AG04449 (cell line): ENCODE measurements at places on chromosomes 11 and 22.

- no peak for DNase-seq
Observed at GRCh38 chr11:10954184-10954583, 96.3 kb upstream of the ZBED5 start.

DNA sequence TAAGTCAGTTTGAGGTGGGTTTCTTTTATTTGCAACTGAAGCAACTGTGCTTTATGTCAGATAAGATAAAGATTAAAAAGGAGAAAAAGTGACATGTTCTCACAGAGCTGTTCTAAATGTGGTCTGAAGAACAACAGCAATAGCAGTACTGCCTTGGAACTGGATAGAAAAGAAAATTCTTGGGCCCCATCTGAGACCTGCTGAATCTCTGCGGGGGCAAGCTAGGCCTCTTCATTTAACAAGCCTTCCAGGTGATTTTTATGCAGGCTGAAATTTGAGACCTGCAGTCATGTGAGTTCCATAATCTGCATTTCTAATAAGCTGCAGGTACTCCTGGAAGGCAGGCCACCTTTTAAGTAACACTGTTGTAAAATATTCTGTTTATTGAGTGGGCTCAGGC, 91.4 kb upstream of the CTSC start:
- no peak for DNase-seq

DNA sequence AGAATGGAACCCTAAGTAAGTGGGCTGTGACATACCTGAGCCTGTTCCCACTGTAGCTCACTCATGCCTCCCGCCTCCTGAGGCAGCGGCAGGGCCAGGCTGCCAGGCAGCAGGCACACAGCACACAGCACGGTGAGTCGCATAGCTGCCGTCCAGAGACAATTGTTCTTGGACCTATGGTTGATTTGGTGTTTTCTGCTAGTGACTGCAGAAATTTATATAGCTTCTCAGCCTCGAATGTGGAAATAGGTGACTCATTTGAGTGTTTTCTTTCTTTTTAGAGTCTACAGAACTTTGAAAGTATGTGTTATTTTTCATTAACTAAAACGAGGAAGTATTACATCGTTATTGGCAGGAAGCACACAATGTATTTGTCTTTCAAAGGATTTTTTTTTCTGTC, at the start of gene MMP7:
TSS of gene MMP7 (minus strand) at position 190 of the 400 bp plus-strand sequence. CDS start at position 143, 47 bp downstream.
- DNase-seq, result peak; percentile 4

GRCh38 chr11:128520206-128520887, 67.0 kb downstream of the ETS1 start:
- no peak for DNase-seq

GRCh38 chr11:86174101-86175046, 70.2 kb upstream of the EED start:
- peak; percentile 98 for DNase-seq

DNA sequence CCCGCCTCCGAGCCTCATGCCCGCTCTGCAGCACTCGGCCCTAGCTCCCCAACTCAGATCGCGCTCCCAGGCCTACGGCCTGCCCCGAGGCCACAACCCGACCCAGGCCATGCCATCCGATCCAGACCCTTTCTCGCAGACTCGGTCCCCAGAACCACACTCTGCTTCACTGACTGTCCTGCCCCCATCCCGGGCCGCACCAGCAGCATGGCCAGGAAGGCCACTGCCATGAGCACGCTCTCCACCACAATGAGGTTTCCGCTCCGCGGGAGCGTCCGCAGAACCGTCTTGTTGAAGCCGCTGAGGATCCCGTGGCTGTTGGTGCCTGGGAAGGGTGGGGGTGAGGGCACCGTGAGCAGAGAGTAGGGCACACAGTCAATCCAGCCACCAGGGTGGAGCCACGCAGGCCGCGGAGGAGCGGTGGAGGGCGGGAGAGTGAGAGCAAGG, 6.4 kb downstream of the UNC93B1 start:
- no peak for DNase-seq
